ENCODE measurements at places on chromosomes 12 and 14.

- no peak for DNase-seq
Measured at GRCh38 chr14:68937471-68938270, 41.4 kb downstream of the ACTN1 start.

- DNase-seq, result no peak
Measured at GRCh38 chr12:116497051-116497591, 62.1 kb upstream of the MAP1LC3B2 start.

DNA sequence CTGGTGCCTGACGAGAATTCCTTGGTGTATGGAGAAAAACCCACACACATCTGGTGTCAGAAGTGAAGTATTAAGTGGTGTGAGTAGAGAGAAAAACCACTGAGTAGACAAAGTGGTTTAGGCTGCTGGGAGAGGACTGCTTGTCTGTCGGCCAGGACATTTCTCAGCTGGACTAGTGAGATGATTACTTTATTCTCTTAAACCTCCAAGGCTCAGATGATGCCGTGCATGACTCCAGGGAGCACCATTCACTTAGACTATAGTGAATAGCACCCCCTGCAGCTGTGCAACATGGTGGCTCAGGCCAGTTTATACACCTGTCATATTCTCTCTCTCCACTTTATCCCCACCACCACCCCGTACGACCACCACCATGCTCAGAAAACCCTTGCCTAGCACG lies 28.5 kb upstream of the NFYB start:
- no peak for DNase-seq

GRCh38 chr12:87127272-87127671 lies 871.1 kb upstream of the MGAT4C start:
- no peak for DNase-seq

GRCh38 chr12:108849660-108850059 lies 7.7 kb downstream of the SSH1 start:
- DNase-seq, result no peak

DNA sequence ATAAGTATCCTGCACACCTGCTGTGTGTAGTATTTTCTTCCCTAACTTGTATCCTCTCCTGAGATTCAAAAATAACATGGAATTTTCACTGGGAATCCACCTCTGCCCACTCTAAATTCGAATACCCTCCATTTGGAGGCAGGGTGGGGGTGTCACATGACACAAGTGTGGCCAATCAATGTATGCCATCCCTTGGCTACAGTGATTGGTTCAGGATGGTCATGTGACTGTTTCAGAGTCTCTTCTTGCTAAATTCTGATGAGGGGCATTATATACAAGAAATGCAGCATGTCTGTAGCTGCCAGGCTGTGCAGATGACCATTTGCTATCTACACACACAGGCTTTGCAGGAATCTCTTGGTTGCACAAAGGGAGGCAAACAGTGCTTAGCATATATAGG lies 86.8 kb upstream of the TMEM132C start:
- no peak for DNase-seq

GRCh38 chr14:73238941-73239340 lies 1.6 kb downstream of the PAPLN start:
- DNase-seq, result no peak

All from stimulated activated CD8-positive, alpha-beta memory T cell treated with anti-CD3 and anti-CD28 coated beads, Interleukin-7, amount 100 ng/mL, for 1 hour (primary cell).